Uterus (tissue), 4 donors: ENCODE measurements at places on chromosomes 6 and 20. TPM values are rescaled to one million over a fixed set of nuclear protein-coding genes. Genes with fewer than 3 reads are reported as not detected.

GRCh38 chr20:61253264-61253639 lies 1.2 kb downstream of the CDH4 start:
- no peak for DNase-seq

- no peak for DNase-seq
Measured at GRCh38 chr6:8557014-8557748, 121.8 kb upstream of the SLC35B3 start.

DNA sequence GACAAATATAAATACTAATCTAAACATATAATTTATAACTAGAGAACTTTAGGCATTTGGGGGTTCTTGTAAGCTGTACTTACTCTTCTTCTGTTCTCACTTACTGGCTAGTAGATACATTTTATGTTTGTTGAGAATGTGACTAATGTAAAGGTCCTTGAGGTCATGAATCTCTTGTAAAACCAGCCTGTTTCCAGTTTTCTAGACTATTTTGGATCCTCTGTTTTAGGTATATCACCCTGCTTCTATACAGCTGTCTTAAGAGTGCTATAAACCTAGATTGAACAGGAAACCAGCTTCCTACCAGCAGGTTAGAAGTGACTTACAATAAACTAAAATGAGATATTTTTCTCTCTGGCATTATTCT lies 134.2 kb downstream of the PLCB4 start:
- DNase-seq, result no peak

Gene UBE3D
- total RNA-seq, result 9.5 TPM

Gene TMEM170B
- total RNA-seq, result 10.9 TPM
